ENCODE measurements at places on chromosomes 11 and 22.

DNA sequence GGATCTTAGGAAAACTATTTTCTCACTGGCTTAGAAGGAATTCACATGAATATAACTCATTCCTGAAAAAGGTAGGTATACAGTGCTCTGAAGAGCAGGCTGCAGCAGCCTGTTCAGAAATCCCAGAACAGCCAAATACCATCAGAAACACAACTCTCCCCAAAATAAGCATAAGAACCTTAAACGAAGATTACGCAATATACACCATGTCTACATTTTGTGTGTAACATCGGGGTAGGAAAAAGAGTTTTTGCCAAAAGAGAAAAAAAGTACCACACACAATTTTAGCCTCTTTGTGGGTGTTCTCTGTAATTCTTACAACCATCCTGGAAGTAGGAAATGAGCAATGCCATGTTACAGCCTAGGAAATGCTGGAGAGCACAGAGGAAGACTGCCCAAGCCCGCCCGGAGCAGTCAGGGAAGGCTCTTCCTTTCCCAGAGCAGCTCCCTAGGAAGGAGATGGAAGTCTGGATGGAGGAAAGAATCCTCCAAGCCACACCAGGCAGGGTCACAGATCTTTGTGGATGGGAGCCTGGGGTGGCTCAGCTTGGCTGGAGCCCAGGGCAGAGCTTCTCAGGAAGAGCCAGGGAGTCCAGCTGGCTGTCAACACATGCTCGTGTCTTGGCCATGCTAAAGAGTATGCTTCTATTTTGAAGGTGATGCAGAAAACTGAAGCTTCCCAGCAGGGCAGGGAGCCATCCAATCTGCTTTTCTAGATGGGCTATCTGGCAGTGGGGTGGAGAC, 49.7 kb upstream of the ARFGAP3 start:
- peaks cover 28% of the 10 kb centered on the region for H3K4me1 ChIP-seq
- H3K4me3 ChIP-seq: no peak overlapping the region
- H3K36me3 ChIP-seq: peaks cover 52% of the 10 kb centered on the region

- H3K4me1 ChIP-seq: no peaks in the 10 kb centered on the region
- no peak overlapping the region for H3K4me3 ChIP-seq
- peaks cover 21% of the 10 kb centered on the region for H3K27me3 ChIP-seq
- H3K27ac ChIP-seq: no peak overlapping the region
- no peaks in the 10 kb centered on the region for H3K36me3 ChIP-seq
These were observed 59.6 kb downstream of the FLRT1 start for GRCh38 chr11:64095273-64095817.

- H3K27me3 ChIP-seq: peaks cover 42% of the 10 kb centered on the region
- no peak overlapping the region for H3K4me3 ChIP-seq
- H3K27ac ChIP-seq: no peak overlapping the region
- H3K36me3 ChIP-seq: no peaks in the 10 kb centered on the region
These were observed 41.1 kb downstream of the SEZ6L start for GRCh38 chr22:26210334-26210733.

DNA sequence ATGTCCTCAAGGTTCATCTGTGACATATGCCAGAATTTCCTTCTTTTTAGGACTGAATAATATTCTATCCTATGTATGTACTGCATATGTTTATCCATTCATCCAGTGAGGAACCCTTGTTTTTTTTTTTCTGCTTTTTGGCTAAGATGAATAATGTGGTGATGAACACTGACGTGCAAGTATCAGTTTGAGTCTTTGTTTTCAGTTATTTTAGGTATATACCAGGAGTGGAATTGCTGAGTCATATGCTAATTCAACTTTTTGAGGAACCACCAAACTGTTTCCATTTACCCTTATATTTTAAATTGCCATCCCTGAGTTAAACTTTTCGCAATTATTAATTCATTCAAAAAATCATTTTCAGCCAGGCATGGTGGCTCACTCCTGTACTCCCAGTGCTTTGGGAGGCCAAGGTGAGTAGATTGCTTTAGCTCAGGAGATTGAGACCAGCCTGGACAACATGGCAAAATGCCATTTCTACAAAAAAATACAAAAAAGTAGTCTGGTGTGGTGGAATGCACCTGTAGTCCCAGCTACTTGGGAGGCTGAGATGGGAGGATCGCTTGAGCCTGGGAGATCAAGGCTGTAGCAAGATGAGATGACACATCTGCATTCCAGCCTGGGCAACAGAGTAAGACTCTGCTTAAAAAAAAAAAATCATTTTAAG, 64.2 kb downstream of the MICAL2 start:
- peak; percentile 73 for ATAC-seq
- peaks cover 4% of the 10 kb centered on the region for H3K4me1 ChIP-seq
- peak overlapping the region; percentile 77 for H3K27ac ChIP-seq
- peaks cover 12% of the 10 kb centered on the region for H3K27me3 ChIP-seq
- H3K4me3 ChIP-seq: no peak overlapping the region
- no peaks in the 10 kb centered on the region for H3K36me3 ChIP-seq

DNA sequence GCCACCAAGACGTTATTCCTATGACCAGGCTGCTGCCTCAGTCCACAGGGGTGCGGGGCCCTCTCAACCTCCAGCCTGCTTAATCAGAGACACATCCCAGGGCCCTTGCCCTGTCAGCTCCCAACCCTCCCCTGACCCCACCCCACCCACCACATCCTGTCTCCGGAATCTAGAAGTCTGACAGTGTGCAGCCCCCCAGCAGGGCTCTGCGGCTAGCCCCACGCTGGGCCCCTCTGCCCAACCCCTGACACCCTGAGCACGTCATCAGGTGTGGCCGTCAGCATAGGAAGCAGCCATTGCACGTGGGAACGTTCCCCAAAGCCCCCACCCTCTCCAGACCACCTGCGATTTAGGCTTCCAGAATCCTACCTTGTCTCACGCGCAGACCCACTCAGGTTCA, 34.3 kb upstream of the IGSF9B start:
- H3K4me3 ChIP-seq: no peak overlapping the region
- H3K27ac ChIP-seq: no peak overlapping the region
- H3K36me3 ChIP-seq: no peaks in the 10 kb centered on the region
- ATAC-seq: no peak
- peaks cover 48% of the 10 kb centered on the region for H3K27me3 ChIP-seq

DNA sequence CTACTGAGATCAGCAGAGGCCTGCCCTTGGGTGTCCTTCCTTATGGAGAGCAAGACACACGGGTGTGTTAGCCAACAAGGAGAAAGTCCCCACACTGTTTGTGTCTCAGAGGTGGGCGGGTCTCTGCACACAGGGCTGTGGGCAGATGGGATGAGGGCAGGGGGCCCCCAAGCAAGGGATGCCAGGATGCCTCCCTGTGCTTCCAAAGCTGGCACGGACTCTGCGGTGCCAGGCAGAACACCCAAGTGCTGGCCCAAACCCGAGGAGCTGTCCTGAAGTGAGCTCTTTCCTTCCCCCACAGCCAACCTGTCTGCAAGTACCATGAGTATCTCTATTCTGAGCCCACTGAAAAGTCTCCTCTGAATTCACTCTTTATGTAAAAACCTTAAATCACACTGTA, 273.3 kb downstream of the CTTN start:
- peaks cover 22% of the 10 kb centered on the region for H3K27me3 ChIP-seq
- H3K4me1 ChIP-seq: no peaks in the 10 kb centered on the region
- H3K36me3 ChIP-seq: no peaks in the 10 kb centered on the region
- H3K4me3 ChIP-seq: no peak overlapping the region
- no peak overlapping the region for H3K27ac ChIP-seq
- ATAC-seq: no peak

GRCh38 chr11:14304601-14305000, 54.4 kb downstream of the RRAS2 start:
- no peak overlapping the region for H3K4me3 ChIP-seq
- no peaks in the 10 kb centered on the region for H3K36me3 ChIP-seq
- no peak overlapping the region for H3K27ac ChIP-seq

- H3K4me1 ChIP-seq: no peaks in the 10 kb centered on the region
- no peaks in the 10 kb centered on the region for H3K36me3 ChIP-seq
- H3K27ac ChIP-seq: no peak overlapping the region
- peaks cover 10% of the 10 kb centered on the region for H3K27me3 ChIP-seq
These were observed 36.8 kb upstream of the OR5P2 start for GRCh38 chr11:7833527-7833926.

DNA sequence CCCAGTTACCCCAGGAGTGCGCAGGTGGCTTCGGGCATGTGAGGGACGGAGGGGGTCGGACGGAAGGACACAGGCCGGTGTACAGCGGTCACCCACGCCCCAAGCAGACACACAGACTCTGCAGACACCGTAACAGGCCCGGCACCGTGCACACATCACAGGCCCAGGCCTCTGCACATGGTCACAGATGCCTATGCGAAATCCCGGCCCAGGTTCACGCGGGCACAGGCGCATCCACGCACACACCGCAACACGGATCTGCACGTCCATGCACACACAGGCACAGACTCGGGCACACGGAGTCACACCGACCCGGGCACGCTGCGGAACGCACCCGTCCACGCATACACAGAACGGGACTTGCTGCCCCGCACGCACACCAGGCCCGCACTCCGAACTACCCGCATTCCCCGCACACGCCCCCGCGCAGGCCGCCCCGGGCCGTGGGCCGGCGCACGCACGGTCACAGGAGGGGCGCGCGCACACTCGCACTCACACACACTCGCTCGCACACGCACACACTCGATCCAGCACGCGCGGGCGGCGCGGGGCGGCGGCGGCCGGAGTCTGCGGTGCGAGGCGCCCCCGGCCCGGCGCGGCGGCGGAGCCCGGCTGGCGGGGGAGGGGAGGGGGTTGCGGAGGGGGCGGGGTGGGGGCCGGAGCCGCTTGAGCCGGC, at the start of gene MGAT3:
MGAT3 (plus strand) TSS at position 491 of the 676 bp plus-strand sequence. CDS start 30,336 bp downstream, outside the sequence.
- peak within 1 kb of the TSS; percentile 85 for H3K27ac ChIP-seq
- peak within 1 kb of the TSS; percentile 62 for H3K4me3 ChIP-seq
- H3K4me1 ChIP-seq: peaks cover 75% of the 10 kb centered on the region
- ATAC-seq: peak; percentile 17
- peaks cover 12% of the 10 kb centered on the region for H3K36me3 ChIP-seq

DNA sequence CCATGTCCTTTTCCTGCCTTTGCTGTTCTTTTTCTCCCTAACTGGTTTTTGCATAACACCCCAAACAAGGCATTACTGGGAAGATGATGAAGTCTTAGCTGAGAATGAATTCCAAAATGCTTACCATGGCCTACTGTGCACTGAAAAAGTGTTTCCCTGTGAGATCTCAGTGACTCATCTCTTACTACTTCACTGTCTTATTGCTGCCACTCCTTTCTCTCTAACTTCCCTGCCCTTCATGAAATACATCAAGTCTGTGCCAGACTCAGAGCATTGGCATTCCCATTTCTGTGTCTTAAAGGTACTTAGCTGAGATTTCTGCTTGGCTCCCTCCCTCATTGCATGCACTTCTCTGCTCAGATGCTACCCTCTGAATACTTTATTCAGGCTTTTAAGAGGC, 49.1 kb upstream of the MUC15 start:
- H3K27me3 ChIP-seq: no peaks in the 10 kb centered on the region
- H3K4me3 ChIP-seq: no peak overlapping the region
- no peaks in the 10 kb centered on the region for H3K4me1 ChIP-seq
- no peak overlapping the region for H3K27ac ChIP-seq
- H3K36me3 ChIP-seq: no peaks in the 10 kb centered on the region

- no peak overlapping the region for H3K27ac ChIP-seq
- H3K27me3 ChIP-seq: no peaks in the 10 kb centered on the region
- no peak overlapping the region for H3K4me3 ChIP-seq
- H3K4me1 ChIP-seq: no peaks in the 10 kb centered on the region
These were observed 30.8 kb upstream of the GRIA4 start for GRCh38 chr11:105579111-105579510.

GRCh38 chr11:6431861-6432260, 8.9 kb downstream of the HPX start:
- no peak overlapping the region for H3K4me3 ChIP-seq
- peaks cover 6% of the 10 kb centered on the region for H3K4me1 ChIP-seq
- no peaks in the 10 kb centered on the region for H3K36me3 ChIP-seq
- no peak overlapping the region for H3K27ac ChIP-seq
- ATAC-seq: no peak
- H3K27me3 ChIP-seq: peaks cover 9% of the 10 kb centered on the region

DNA sequence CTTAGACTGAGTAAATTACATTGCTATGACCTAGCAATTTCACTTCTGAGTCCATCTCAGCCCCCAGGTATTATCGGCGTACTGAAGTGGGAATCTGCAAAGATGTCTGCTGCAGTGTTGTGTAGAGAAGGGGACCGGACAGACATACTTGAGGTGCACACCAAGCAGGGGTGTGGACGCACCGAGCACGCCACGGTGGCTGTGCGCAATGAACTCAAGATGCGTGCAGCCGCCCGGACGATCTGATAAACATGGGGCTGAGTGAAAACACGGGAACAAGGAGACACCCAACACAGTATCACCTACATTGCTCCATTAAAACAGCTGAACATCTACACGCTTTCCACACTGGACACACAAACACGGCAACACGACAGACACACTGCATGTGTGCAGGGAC, 454.3 kb downstream of the OPCML start:
- peaks cover under 1% of the 10 kb centered on the region for H3K4me1 ChIP-seq
- no peak overlapping the region for H3K27ac ChIP-seq
- H3K4me3 ChIP-seq: no peak overlapping the region
- H3K27me3 ChIP-seq: peaks cover 3% of the 10 kb centered on the region
- H3K36me3 ChIP-seq: no peaks in the 10 kb centered on the region

DNA sequence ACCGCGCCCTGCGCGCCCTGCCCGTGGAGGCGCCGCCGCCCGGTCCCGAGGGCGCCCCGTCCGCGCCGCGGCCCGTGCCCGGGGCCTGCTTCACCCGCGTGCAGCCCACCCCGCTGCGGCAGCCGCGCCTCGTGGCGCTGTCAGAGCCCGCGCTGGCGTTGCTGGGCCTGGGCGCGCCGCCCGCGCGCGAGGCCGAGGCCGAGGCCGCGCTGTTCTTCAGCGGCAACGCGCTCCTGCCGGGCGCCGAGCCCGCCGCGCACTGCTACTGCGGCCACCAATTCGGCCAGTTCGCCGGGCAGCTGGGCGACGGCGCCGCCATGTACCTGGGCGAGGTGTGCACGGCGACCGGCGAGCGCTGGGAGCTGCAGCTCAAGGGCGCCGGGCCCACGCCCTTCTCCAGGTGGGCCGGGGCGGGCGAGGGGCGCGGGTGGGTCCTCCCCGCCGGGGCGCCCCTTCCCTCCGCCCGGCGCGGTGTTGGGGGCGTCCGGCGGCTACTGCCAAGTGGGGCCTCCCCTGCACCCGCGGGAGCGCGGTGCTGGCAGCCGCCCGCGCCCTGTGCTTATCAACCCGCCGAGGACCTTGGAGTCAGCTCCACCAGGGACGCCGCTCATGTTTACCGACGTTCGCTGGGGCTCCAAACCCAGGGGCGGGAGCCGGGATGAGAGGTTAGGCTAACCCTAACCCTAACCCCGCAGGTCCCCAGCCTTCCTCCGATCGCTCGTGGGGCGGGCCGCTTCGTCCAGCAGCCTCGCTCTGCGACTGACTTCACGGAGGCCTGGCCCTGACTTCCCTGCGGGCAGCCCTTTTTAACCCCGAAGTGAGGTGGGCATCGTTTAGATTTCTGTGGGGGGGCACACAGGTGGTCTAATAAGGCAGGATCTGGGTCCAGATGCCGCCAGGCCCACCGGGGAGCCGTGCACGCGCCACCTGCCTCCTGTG, 649 bp downstream of the SELENOO start:
- H3K27me3 ChIP-seq: no peaks in the 10 kb centered on the region
- ATAC-seq: peak; percentile 28
- peaks cover 36% of the 10 kb centered on the region for H3K4me1 ChIP-seq
- H3K36me3 ChIP-seq: peaks cover 30% of the 10 kb centered on the region
- H3K27ac ChIP-seq: no peak overlapping the region
